ENCODE measurements at places on chromosomes 1 and 21.

DNA sequence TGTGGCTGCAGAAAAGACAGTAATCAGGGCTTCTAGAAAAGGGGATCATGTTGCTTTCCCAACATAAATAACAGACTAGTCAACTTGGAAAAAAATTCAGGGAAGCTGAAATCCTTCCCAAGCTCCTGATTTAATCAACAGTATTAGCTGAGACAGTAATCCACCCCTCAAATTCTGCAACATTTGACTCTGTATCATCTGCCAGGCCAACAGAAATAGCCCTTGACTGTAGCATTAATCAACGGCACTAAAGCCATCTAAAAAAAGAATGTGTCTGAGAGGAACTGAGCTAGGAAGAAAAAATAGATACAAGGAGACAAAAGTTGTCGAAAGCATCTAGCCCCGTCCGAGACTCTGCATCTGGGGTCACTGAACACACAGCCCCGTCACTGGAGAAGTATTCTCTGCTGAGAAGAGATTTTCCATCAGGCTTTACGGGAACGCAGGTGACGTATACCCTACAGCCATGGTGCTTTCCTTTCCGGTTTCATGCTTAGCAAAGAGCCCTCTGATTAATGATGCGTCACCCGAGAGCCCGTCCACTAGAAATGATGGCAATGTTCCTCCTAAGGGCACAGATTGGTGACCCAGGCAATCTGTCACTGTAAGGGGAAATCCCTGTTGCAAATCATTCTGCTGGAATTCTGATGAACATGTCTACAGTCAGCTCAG is 42.1 kb upstream of the TP53BP2 start:
- peaks cover 2% of the 10 kb centered on the region for H3K4me1 ChIP-seq
- H3K4me3 ChIP-seq = peak overlapping the region; percentile 21
- no peak overlapping the region for H3K27ac ChIP-seq
- H3K36me3 ChIP-seq = no peaks in the 10 kb centered on the region

DNA sequence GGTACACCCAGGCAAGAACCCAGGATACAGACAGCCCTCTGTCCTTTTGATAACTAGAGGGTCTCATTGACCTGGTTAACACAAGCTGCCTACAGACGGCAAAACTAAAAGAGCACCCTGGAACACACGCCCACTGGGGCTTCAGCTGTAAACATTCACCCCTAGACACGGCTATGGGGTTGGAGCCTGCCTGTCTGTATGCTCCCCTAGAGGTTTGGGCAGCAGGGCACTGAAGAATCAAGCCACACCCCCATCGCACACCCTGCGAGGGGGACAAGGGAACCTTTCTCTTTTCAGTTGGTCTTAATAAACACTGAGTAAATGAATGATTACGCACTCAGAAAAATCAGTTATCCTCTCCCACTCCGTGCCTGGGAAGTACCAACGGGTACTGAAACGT is 35.5 kb downstream of the LRRC3 start:
- H3K36me3 ChIP-seq = no peaks in the 10 kb centered on the region
- no peak overlapping the region for H3K4me3 ChIP-seq
- no peaks in the 10 kb centered on the region for H3K4me1 ChIP-seq

GRCh38 chr1:165856606-165857005 is 29.2 kb downstream of the UCK2 start:
- no peak for DNase-seq
- H3K27ac ChIP-seq = peak overlapping the region; percentile 69
- H3K4me3 ChIP-seq = no peak overlapping the region
- no peaks in the 10 kb centered on the region for H3K36me3 ChIP-seq
- no peaks in the 10 kb centered on the region for H3K27me3 ChIP-seq

DNA sequence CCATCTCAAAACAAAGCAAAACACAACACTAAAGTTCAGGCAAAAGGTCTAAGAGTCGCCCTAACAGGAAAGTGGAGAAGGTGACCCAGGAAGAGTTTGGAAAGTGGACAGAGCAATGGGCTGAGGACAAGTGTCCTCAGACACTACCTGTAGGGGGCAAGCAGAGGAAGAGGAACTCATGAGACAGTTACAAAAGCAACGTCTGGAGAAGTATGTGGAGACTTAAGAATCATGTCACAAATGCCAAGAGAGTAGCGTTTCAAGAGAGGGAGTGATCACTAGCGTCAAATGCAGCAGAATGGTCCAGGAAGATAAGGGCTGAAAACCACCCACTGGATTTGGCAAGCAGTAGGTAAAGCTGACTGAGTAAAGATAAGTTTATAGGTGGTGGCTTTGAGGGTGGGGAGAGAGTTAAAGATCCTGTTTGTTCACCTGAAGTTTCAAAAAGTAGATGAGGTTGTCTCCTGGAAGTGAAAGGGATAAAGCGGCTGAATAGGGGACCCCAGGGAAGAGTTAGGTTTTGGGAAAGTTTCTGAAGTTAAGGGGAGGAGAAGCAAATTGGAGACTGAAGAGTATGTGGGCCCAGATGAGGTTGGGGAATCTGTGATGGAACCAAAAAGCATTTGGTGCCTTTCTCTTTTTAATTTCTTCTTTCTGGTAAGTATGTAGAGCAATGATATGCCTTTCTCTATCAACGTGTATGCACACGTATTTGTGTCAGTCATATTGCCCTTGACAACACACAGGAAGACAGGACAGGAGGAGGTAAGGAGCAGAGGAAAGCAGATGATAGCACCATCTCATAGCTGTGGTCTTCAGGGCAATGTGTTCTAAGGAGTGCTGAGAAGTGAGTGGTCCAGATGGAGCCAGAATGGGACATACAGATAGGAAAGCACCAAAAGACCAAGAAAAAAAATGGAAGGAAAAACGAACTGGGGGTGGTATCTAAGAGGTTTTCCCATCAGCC is 3.1 kb downstream of the BSDC1 start:
- H3K27ac ChIP-seq = no peak overlapping the region
- H3K4me1 ChIP-seq = peaks cover 13% of the 10 kb centered on the region
- H3K4me3 ChIP-seq = no peak overlapping the region
- no peaks in the 10 kb centered on the region for H3K27me3 ChIP-seq
- DNase-seq = no peak

- peaks cover 6% of the 10 kb centered on the region for H3K36me3 ChIP-seq
- H3K4me1 ChIP-seq = peaks cover 19% of the 10 kb centered on the region
- H3K27ac ChIP-seq = no peak overlapping the region
- DNase-seq = no peak
These were observed 1.4 kb downstream of the MATN1 start for GRCh38 chr1:30721812-30722537.

- peaks cover 14% of the 10 kb centered on the region for H3K27me3 ChIP-seq
- H3K36me3 ChIP-seq = no peaks in the 10 kb centered on the region
- no peak overlapping the region for H3K27ac ChIP-seq
- DNase-seq = no peak
- no peaks in the 10 kb centered on the region for H3K4me1 ChIP-seq
- no peak overlapping the region for H3K4me3 ChIP-seq
These were observed 545.7 kb downstream of the OMA1 start for GRCh38 chr1:58000821-58001220.

DNA sequence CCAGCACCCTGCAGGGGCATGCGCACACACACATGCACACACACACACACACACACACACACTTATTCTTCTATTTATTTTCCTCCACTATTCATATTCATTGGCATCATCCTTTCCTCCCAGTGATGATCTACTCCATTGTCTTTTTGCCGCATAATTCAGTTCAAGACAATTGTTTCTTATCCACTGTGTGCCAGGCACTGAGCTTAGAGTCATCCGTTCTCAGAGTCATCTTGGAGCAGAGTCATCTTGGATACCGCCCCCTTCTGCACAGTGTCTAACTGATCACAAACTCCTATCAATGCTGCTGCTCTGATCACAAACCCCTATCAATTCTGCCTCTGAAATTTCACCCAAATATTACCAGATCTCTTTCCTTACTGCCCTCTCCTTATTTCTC is 102.8 kb upstream of the PROX1 start:
- H3K4me1 ChIP-seq = no peaks in the 10 kb centered on the region
- H3K27ac ChIP-seq = no peak overlapping the region
- no peaks in the 10 kb centered on the region for H3K27me3 ChIP-seq

DNA sequence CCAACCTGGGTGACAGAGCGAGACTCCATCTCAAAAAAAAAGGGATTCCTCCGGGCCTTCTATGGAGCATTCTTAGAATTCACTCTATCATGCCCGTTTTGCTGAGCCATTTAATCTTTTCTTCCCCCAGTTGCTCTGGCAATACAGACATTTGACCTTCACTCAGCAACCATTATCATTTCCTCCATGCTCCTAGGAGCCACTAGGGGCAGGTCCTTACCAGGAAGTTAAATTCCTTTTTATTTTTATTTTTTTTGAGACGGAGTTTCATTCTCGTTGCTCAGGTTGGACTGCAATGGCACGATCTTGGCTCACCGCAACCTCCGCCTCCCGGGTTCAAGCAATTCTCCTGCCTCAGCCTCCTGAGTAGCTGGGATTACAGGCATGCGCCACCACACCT is 9.7 kb upstream of the CGN start:
- no peak overlapping the region for H3K27ac ChIP-seq
- H3K36me3 ChIP-seq = no peaks in the 10 kb centered on the region
- no peak for DNase-seq
- no peak overlapping the region for H3K4me3 ChIP-seq

DNA sequence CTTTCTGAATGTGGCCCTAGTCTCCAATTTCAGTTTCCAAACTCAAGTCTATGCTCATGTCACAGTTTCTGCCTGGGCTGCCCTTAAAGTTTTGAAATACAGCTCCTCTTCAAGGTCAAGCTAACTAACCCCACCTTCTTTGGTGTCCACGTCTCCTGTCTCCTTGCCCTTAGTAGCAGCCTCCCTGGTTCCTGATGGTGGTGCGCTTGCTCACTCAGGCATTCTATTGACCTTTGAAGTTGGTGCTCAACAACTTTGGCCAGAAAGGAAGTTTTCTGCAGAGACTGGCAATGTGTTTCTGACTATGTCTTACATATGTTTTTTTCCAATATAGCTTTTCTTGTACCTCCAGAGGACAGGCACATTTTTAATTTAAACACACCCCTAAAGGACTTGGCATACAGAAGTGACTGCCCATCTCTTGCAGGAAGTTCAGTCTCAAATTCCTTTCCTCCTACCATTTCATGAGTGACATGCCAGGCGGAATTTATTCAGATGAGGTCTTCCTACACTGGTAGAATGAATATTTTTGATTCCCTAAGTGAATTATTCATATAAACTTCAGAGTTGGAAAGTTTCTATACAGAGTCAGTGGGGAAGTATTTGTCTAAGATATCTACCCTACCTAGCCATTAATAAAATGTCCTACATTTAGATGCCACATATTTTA is 364.3 kb upstream of the USP24 start:
- H3K36me3 ChIP-seq = no peaks in the 10 kb centered on the region
- no peak overlapping the region for H3K4me3 ChIP-seq
- no peaks in the 10 kb centered on the region for H3K4me1 ChIP-seq
- no peak for DNase-seq
- no peak overlapping the region for H3K27ac ChIP-seq

DNA sequence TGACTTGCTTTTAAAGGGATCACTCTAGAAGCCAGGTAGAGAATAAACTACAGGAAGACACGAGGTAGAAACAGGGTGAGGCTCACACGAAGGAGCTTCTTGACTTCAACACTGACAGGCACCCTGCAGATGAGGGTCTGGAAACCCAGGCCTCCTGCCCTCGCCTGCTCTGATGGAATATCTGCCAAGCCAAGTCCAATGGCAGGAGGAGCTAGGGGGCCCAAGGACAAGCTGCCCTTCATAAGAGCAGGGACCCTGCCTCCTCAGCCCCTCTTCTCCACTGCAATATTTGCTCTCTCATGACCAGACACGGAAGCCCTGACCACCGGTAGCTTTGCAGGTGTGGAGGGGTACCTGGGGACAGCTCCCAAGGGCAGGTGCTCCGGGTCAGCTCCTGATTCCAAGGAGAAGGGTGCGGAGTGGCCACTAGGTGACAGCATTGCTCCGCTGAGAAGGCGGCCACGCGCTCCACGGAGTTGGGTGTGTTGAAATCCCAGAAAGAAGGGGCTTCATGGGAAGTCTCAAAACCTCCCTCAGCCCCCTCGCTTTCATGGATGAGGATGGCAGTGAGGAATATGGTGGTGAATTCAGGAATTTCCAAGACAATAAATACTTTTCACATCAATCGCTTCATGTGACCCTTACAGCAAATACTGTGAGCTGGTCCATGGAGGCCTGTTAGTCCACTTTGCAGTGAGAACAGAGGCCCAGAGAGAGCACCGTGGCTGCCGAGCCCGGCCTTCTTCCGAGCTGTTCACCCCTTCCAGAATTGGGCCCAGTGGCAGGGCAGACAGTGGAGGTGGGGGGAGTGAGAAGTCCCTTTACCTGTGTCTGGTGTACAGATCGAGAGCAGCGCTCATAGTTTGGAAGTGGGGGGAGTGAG is 33.2 kb upstream of the PAX7 start:
- no peak overlapping the region for H3K4me3 ChIP-seq
- H3K27ac ChIP-seq = no peak overlapping the region
- H3K4me1 ChIP-seq = no peaks in the 10 kb centered on the region
- DNase-seq = peak; percentile 12
- peaks cover 20% of the 10 kb centered on the region for H3K27me3 ChIP-seq

DNA sequence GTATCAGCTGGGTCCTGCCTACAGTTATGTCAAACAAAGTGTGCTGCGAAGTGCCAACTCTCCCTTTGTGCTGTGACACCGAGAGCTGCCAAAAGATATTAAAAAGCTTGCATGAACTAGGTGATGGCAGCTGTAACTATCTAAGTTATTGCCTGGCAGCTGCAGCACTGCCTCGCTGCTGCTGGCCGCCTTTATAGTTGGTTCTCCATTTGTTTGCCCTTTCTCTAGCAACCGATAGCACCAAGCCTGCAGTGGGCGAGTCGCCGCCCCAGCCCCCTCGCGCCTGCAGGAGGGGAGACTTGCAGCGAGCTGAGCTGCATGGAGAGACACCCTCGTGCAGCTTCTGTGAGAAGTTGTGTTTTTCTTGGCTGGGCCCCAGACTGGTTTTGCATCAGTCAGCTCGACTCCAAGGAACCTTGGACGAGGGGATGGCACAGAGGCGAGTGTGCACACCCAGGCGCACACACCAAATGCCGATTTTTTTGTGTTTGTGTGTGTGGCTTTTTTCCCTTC is 330.6 kb downstream of the RPS6KC1 start:
- H3K27ac ChIP-seq = no peak overlapping the region
- H3K4me1 ChIP-seq = no peaks in the 10 kb centered on the region
- no peak for DNase-seq

DNA sequence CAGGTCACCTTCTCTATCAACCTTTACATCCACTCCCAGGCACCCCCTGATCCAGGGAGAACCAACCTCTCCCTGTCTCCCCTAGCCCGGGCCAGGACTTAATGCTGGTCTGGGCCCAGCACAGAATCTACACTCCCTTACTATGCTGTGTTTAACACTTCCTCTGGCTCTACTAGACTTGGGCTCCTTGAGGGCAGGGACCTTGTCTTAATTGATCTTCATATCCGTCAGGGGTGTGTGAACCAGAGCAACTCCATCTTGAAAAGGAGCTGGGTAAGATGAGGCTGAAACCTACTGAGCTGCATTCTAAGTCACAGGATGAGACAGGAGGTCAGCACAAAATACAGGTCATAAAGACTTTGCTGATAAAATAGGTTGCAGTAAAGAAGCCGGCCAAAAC is 98.9 kb downstream of the SSBP3 start:
- no peak overlapping the region for H3K27ac ChIP-seq
- no peaks in the 10 kb centered on the region for H3K27me3 ChIP-seq
- no peak overlapping the region for H3K4me3 ChIP-seq
- H3K36me3 ChIP-seq = no peaks in the 10 kb centered on the region

GRCh38 chr1:111959436-111959835 is 30.0 kb downstream of the KCND3 start:
- H3K27me3 ChIP-seq = peaks cover 10% of the 10 kb centered on the region
- H3K36me3 ChIP-seq = no peaks in the 10 kb centered on the region
- no peak overlapping the region for H3K27ac ChIP-seq
- H3K4me3 ChIP-seq = no peak overlapping the region
- no peaks in the 10 kb centered on the region for H3K4me1 ChIP-seq
- no peak for DNase-seq

- peaks cover 15% of the 10 kb centered on the region for H3K27me3 ChIP-seq
- no peak overlapping the region for H3K27ac ChIP-seq
- DNase-seq = no peak
These were observed 86.4 kb downstream of the MIS18A start for GRCh38 chr21:32192291-32193097.
